ENCODE measurements at places on chromosomes 11 and 22.
A peak's percentile ranks its signal among the peaks of the same experiment; 100 is the strongest.

GRCh38 chr11:70244698-70245097 is 25.8 kb upstream of the PPFIA1 start:
- peak; percentile 97 for DNase-seq

- DNase-seq = peak; percentile 36
Observed at GRCh38 chr11:2186669-2187279, 15.2 kb upstream of the TH start.

DNA sequence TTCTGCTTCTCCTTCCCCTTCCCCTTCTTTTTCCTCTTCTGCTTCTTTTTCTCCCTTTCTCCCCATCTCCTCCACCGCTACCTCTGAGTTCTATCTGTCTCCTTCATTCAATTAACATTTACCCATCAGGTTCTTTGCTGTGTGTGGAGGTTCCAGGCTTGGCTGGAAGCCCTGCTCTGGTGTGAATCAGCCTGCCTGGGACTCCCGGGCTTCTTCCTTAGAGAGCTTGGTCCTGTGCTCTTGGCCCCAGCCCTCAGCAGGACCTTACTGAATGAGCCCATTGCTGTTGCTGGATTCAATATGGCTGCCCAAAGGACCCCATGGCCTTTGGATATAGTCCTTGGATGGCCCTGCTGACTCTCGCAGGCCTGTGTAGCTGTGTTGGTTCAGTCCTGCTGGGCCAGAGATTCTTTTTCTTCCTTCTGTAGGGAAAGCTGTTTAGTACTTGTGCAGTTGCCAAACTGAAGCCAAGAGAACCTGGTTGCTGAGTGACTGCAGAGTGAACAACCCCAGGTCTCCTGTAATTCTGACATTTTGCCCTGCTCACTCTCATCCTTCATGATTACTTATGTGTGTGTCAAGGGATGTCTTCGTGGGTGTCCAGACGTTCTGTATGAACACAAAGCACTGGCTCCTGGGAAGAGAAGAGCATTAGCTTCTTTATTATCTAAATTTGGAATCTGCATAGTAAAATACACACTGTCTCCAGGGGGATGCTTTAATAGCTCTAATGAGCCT is 81.0 kb upstream of the ZBED5 start:
- DNase-seq = no peak

DNA sequence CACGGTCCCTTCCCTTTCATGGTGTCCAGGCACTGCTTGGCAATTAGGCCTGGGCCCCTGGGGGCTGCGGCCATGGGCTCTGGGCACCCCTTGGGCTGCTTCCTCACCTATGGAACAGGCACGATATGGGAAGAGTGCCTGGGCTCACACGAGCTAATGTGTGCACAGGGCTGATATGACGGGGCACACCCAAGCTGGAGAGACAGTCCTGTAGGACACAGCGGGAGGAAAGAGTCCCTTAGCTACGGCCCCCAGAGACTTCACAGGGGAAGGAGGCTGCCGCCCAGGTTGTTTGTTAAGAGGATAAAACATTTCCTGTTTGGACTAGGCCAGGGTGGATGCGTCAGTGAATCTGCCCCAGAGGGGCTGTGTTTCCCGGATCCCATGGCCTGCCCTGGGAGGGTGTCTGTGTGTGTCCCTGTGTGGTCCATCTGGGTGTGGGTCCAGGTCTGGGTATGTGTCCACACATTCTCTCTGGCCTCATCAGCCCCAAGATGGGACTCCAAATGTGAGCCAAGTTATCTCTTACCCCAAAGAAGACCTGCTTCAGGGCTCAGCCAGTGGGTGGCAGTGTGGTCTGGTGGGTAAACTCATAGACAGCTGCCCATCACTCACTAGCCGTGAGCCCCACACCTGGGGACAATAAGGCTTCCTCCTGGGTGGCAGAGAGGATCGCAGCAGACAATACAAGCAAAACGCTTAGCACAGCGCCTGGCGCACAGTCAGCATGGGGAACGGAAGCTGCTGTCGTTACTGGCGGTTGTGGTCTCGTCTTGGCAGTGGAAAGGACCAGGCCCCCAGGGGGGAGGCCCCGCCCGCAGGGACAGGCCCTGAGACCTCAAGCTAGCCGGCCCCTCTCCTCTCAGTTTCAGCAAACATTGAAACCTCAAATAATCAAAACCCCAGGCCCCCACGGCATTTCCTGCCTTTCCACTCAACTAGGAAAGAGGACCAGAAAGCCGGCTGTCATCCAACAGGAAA is 3.2 kb upstream of the EMID1 start:
- DNase-seq = peak; percentile 89

DNA sequence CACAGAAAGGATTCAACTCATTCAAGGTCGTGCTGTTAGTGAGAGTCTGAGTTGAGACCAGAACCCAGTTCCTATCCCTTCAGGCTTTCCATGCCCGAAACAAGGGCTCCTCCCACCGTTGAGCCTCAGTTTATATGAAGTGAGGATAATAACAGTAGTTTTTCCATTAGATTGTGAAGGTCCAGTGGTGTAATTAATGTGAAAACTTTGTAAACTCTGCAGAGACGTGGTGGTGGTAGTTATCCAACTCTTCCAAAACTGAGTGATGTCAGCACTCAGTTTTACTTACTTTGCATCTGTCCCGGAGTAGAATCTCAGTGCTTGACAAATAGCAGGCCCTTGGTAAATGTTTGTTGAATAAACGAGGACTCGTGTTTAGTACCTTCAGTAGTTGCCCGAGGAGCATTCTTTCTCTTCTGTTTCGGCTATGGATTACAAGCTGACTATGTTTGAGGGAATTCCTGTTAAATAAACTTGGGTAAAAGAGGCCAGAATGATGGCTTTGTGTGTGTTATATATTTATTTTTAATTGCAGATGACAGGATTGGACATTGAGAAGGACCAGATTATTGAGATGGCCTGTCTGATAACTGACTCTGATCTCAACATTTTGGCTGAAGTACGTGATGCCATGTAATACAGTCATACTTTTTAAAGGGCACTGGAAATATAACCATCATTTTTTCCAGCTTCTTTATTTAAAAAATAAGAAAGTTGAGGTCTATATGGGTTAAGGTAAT is 1.0 kb downstream of the REXO2 start:
- peak; percentile 36 for DNase-seq

- DNase-seq = peak; percentile 45
Observed at GRCh38 chr22:43262990-43263644, 76.2 kb upstream of the TTLL12 start.

GRCh38 chr11:39374963-39375698 is 2084.3 kb downstream of the LRRC4C start:
- DNase-seq = peak; percentile 33

- DNase-seq = peak; percentile 69
Observed at GRCh38 chr11:27696961-27697360, 3.3 kb downstream of the BDNF start.

- DNase-seq = no peak
Observed at GRCh38 chr11:47130543-47130942, 46.1 kb downstream of the ARFGAP2 start.

GRCh38 chr11:72690166-72690565 is 15.9 kb upstream of the PDE2A start:
- no peak for DNase-seq

GRCh38 chr11:110217223-110217877 is 79.1 kb downstream of the RDX start:
- no peak for DNase-seq

- no peak for DNase-seq
Observed at GRCh38 chr11:75376175-75376574, 23.1 kb upstream of the RPS3 start.

DNA sequence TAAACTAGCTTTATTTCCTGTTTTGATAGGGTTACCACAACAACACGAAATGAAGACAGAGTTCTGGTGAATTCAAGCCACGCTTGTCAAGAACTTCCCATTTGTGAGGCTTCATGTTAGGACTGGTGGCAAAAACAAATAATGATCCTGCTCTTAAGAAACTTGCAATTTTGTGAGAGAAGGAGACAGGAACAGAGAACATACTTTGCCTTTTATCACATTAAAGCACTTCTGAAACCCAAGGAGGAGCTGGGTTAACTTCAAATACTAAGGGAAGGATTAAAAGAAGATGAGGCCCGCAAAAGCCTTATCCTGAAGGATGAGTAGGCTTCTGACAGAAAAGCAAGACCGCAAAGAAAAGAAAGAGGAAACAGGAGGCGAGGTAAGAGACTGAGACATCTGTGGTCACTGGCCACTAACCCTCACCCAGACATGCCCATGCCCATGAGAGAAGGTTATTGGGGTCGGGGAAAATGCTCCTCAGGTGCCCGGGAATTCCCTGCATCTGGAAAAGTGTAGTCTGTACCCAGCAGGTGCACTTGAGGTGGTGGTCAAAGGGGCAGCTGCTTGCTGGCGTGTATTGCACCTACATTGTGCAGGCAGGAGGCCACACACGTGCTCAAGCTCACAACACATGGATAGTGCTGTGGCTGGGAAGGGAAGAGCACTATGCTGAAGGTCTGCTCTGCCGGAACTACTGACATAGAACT is 50.5 kb downstream of the MAPK1 start:
- peak; percentile 95 for DNase-seq

- no peak for DNase-seq
Observed at GRCh38 chr22:37430941-37431340, 3.7 kb upstream of the ELFN2 start.

GRCh38 chr11:120306519-120307242 is 18.4 kb upstream of the TLCD5 start:
- peak; percentile 69 for DNase-seq

GRCh38 chr11:12186701-12187100 is 76.3 kb downstream of the MICAL2 start:
- no peak for DNase-seq

GRCh38 chr11:115886422-115886733 is 382.2 kb upstream of the CADM1 start:
- no peak for DNase-seq

- no peak for DNase-seq
Observed at GRCh38 chr11:105201166-105201565, 61.6 kb upstream of the CARD18 start.

DNA sequence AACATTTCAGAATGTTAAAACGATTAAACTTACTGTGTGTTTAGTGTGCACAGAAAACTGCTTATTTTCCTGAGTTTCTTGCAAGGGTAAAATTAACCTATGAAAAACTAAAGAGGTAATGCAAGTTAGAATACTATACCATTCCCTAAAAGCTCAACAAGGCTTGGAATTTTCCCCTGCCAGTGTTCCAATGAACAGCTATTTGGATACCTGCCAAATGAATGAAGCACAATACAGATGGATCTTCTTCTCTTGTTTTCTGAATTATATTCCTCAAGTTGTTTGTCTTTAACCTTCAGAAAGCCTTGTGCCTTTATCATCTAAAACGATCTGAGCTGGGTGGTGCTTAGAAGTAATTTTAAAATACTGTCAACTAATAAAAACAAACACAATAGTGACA is 204.5 kb downstream of the LRRC4C start:
- DNase-seq = no peak

DNA sequence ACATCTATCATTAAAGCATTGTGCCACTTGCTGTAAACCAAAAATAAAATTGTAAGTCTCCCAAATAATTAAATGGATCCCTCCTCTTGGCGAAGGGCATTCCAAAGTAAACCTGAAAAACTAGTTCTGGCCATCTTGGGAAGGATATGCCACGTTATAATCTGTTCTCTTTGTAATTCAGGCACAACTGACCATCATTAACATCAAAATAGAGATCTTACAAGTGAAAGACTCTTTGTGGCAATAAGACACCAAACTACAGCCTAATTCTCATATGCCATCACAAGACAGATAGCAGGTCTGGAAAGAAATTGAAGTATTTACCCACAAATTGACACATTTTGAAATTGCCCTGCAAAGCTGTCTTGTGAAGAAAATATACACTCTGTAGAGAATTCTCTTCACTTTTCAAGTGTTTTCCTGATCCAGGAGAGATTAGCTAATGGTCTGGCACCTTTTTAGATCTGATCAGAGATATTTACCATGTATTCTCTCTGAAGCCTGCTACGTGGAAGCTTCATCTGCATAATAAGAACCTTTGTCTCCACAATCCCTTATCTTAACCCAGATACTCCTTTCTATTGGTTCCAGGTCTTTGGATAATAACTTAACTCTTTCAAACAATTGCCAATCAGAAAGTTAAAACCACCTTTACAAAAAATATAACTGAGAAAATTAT is 630.4 kb upstream of the CCDC179 start:
- no peak for DNase-seq

DNA sequence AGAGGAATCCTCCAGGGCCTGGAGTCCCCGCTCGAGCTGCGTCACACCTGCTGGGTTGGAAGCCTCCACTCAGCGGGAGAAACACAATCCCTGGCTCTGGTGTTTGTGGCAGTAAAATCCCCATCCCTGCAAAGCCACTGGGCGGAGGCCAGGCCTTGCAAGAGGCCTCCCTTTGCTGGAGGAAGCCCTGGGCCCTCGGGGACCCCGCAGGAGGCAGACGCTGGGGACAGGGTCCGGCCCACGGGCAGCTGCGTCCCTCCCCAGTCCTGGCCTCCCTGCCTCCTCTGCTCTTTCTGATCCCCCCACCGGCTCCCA is 194.7 kb downstream of the BRD1 start:
- no peak for DNase-seq

GRCh38 chr11:61042961-61043540 is 59.2 kb upstream of the CD5 start:
- DNase-seq = no peak

DNA sequence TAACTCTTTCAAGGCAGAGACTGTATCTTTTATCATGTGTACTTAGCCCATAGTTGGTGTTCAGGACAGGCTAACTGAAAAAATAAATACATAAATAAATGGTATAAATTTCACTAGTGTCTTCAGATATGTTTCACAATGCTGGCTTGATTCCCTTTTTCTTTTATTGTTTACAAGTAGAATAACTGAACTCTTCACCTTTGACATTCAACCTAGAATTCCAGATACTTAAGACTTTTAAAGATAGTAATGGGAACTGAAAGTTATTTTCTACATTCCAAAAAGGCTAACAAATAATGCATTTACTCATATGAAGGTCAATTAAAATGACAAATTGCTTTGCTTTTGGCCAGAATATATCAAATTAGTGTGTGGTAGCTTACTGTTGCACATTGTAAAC is 411.3 kb upstream of the TENM4 start:
- DNase-seq = no peak

DNA sequence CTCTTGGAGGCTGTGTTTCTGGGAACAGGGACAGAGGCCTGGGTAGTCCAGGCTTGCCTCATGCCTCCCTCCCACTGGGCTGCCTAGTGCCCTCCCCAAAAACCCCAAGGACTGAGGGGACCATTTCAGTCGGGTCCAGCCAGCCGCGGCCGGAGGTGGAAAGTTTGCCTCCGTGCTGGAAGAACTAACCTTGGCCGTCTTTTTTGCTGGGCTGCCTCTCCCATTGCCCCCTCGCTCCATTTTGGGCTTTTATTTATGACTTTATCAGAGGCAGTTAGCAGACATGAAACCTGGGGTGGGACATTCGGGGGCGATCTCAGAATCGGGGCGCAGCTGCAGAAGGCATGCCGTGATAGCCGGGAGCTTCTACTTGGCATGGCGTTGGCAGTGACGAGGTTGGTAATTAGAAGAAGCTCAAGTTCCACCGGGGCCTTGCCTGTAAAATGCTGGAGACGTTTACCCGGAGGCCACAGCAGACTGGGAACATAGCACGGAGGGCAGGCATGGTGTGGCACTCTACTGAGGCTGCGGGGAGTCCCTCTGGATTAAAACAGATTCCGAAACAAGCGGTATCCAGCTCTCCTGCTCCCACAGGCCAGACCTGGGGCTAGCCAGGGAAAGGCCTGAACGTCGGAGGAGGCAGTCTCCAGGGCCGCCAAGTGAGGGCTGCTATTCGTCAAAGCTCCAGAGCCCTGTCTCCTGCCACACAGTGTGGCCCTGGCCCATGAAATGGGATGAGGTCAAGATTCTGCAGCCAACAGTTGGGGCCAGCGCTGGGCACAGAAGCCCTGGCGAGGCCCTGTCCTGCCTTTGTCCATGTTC is 76.4 kb upstream of the PPARA start:
- peak; percentile 33 for DNase-seq
